ENCODE measurements at places on chromosomes 16 and 17.

- DNase-seq, result no peak
Observed at GRCh38 chr16:29975134-29975538, 1.5 kb downstream of the TAOK2 start.

DNA sequence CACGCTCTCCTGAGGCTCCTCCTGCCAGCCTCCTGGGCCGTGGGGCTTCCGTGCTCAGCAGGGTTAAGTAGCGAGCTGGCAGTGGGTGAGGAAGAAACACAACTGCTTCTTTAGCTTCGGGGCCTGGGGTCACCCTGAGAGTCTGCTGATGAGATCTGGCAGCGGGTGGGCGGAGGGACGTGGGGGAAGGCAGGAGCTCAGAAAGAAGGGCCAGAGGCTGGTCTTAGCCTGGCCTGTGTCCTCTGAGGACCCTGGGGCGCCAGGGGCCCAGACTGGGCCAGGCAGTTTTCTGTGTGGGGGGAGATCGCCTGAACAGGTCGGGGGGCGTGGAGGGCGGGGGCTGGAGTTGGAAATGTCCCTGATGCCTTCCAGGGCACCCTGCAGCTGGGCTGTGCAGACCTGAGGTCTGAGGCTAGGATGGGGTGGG, 97.8 kb upstream of the GSE1 start:
- DNase-seq, result no peak

GRCh38 chr16:55871411-55872038, 3.6 kb downstream of the CES5A start:
- DNase-seq, result no peak

DNA sequence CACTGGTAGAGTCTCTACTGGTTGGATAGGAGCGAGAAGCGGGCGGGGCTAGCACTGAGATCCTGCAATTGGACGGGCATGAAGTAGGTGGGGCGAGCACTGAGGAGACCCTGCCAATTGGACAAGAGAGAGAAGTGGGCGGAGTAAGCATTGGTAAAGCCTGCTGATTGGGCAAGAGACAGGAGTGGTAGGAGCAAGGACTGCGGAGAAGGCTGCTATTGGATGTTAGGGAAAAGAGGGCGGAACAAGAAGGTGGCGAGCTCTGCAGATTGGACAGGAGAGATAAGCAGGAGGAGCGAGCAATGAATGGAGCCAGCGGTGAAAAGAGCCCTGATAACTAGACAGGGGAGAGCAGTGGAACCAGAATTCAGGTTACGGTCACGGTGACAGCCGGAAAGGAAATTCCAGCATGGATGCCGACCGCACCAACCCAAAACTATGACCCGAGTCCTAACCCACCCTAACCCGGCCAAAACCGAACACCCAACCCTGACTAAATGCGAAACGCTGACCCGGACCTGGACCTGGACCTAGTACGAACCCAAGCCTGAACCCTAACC, 4.8 kb downstream of the SCGB1C2 start:
- DNase-seq, result no peak

GRCh38 chr16:320206-320605, 32.3 kb downstream of the AXIN1 start:
- DNase-seq, result no peak

DNA sequence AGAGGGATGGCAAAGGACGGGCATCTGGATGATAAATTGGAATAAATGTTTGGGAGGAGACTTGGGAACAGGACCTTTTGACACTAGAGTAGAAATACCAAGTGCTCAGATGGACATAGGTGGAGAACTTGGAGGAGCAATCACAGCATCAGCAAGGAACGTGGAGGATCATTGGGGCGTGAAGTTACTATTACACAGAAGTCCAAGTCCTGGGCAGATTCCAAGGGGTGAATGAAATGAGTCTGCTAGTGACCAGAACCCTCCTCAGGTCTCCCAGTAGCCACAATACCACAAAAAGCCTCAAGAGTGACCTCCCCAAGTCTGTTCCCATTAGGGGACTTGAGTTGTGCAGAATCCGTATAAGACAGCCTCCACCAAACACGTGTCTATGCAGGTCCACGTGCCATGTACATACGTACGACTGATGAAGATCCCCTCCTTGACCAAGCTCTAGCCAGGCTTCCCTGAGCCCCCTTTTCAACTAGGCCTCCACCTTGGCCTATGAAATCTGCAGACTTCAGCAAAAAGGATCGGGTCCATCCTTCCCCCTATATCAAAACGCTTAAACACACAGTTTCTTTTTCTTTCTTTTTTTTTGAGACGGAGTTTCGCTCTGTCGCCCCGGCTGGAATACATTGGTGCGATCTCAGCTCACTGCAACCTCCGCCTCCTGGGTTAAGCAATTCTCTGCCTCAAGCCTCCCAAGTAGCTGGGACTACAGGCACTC, 2.2 kb downstream of the C17orf67 start:
- no peak for DNase-seq

DNA sequence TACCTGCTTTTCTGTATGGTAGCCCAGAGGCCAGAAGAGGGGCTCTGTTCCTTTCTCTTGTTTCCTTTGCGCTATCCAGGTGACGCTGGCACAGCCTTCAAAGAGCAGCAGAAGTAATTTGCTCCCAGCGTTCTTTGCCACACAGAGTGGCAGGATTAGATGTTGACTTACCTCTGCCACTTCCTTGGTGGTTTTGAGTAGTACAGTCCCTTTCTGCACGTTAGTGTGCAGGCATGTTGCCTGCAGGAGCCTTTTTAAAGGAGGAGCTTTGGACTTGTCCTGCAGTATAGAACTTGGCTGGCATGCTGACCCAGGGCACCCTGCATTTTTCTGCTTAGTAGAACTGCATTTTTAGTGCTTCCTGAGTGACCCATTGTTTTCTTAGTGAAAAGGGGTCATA, at the start of gene ABCC11:
Gene ABCC11, minus strand, starts transcription at position 229 of the 400 bp plus-strand sequence. CDS start 15,618 bp downstream, outside the sequence.
- DNase-seq, result no peak

DNA sequence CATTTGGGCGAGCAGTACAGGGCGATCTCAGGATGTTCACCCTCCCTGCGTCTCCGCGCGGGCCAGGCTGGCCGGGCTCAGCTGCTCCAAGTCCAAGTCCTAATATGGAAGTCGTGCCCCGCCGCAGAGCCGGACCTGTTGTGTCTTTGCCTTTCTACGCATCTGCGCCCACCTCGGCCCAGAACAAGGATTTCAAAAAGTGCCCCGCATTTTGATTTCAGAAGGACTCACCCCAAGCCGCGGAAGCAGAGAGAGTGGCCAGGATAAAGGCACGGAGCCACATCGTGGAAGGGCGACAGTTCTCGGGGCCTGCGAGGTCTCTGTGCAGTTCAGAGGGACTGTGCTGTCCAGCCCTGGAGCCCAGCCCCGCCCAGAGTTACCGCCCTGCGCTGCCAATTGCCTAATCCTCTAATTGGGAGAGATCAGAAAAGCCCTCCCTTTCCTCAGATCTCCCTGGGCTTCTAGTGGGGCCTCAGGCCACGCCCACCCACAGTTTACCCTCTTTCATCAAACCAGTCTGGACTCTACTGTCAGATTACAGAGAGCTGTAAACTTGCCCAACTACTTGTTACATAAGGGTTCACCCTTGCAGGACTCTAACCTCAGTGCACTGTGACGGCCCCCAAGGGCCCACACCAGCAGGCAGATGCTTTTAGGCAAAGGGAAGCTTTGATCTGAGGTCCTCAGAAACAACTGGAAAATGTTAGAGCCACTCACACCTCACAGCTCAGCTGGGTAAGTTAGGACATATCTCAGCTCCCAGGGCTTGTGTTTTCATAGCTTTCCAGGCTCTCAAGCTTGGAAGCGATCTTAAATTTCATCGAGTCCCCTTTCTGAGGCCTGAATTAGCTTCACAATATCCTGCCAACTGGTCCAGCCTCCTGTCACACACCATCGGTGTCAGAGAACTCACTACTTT, at the start of gene CES1:
Gene CES1, minus strand, starts transcription at position 324 of the 919 bp plus-strand sequence. Its CDS starts 41 bp downstream, at position 283.
- DNase-seq, result no peak

DNA sequence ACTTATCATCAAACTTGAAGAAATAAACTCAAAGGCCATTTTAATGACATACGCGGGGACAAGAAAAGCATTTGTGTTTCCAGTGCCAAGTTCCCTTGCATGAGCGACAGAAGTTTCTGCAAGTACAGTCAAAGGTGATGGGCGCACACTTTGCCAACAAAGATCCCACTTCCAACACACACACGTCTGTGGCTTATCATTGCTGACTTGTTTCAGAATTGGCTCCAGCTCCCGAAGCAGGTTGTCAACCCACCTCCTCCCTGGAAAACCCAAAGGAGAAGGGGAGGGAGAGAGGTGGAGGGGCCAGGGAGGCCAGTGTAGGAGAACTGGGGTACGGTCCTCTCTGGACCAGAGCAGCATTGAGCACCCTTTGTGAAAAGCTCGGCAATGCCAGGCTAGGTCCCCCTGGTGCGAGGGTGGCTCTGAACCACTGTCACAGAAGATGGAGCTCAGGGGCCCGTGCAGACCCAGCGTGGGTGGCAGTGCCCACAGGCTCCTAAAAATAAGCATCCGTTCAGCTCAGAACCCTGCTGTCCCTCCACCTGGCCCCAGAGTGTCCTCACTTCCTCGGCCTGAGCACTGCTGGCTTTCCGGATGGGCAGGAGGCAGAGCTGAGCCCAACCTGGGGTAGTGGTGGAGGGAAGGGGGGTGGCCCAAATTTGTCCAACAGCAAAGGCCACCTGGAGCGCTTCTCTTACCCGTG, 33.2 kb downstream of the RBFOX3 start:
- no peak for DNase-seq

GRCh38 chr17:72349011-72349410, 228.2 kb downstream of the SOX9 start:
- no peak for DNase-seq

- no peak for DNase-seq
Observed at GRCh38 chr16:84611041-84611440, 6.8 kb downstream of the COTL1 start.

GRCh38 chr16:56943761-56944375, 11.9 kb downstream of the HERPUD1 start:
- no peak for DNase-seq

DNA sequence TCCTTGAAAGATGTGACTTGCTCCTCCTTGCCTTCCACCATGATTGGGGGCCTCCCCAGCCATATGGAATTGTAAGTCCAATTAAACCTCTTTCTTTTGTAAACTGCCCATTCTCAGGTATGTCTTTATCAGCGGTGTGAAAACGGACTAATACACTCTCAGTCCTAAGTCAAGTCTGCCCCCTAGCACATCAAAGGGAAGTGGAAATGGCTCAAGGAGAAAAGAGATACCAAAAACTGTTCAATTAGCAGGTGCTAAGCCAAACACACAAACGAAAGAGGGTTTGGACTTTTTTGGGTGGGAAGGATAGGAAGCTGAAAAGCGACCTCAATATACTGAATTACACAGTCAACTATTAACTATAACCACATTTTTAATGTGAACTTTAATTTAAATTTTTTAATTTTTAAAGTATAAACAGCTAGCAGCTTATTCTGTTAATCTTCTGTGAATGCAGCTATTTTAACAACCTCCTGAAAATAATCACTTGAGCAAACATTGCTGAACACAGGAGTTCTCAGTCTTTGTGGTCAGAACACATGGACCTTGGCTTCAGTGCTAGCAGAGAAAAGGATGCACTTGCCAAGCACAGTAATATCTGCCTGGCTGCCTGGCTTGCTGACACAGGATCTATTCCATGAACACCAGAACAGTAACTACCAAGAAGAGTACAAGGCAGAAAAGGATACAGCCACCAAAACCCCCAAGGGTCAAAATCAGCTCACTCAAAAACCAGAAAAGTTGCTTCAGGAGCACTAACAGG, 10.9 kb downstream of the ZNF18 start:
- no peak for DNase-seq

GRCh38 chr16:12020009-12020408, 43.5 kb downstream of the SNX29 start:
- no peak for DNase-seq

- DNase-seq, result no peak
Observed at GRCh38 chr16:88968589-88969280, 8.3 kb downstream of the CBFA2T3 start.

DNA sequence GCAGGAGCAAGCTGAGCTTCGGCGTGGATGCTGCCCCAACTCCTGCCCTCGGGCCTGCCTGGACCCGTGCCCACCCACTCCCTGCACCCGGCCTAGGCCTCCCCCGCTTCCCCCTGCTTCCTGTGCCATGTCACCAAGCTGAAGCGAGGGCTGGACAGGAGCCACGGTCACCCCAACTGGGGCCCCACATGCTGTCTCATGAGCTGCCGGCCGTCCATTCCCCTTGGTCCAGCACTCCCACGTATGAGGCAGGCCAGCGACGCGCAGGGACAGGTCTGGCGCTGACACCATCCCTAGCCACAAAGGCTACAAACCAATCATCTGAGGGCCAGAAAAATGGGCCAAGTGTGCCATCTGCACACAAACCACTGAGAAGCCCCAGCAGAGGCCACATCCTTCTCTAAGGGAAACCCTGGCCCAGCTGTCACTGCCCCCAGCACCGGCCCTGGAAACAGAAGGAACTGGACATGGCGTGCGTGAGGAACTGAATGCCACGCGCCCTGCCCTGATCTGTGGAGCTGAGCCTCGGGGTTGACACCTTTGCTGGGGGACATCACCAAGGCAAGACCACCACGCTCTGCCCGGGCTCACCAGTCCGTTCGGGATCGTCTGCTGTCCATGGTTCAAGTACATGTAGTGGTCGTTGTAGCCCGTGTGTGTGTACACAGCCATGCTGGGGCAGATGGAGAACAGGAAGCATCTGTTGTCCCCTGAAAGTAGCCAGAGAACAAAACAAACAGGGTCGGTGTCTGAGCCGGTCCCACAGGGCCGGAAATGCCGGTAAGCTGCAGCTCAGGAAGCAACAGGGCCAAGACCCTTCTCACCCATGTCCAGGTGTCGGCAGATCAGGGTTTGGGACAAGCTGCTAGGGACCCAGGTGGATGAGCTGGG, 22.2 kb downstream of the MEAK7 start:
- DNase-seq, result no peak

DNA sequence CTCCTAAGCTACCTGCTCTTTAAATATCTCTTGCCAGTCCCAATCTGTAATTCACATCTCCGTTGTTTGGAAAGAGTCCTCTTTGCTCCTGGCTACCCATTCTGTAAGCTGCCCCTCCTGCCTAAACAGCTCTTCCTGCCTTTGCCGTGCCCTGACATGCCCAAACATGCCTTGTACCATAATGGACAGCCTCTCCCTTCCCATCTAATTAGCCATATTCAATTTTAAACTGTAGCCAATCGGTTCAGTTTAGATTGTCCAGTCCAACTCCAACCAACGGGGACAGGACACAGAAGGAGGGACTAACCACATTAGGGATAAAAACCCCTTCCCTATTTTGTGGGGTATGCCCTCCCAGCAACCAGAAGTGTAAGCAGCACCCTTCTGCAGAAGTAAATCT, 30.6 kb upstream of the CLEC3A start:
- no peak for DNase-seq

DNA sequence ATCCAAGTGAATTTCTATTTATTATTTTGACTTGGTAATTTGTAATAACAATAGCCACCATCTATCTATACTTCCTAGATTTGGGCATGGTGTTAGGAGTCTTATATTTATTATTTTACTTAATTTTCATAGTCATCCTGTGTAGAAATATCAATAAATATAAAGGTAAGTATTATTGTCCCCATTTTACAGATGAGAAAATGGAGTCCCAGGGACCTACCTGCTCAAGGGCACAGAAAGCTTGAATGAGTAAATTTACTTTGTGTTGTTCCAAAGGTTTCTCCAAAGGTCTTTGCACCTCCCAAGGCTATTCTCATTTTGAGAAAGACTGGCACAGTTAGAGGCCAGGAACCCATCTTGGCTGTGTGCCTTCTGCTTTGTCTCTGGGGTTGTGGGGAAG, 738.3 kb downstream of the WWOX start:
- DNase-seq, result no peak

- DNase-seq, result no peak
Observed at GRCh38 chr17:82843904-82844680, 4.3 kb upstream of the ZNF750 start.
